ENCODE measurements at places on chromosomes 7 and 10.

DNA sequence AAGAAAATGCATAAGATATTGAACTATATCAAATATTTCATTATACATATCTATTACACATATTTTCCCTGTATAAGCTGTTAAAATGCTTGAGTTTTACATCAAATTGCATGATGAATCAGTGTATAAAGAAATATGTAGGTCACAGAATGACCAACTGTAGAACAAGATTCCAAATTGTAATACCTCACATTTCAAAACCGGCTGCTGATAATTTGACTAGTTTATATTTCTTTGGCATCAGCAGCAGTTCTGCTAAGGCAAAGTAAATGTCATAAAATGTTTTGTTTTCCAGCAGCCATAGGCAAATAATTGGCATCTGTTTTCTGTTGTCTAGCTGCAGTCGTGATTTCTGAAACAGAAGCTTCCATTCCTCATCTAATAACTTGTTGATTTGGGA lies 633.9 kb downstream of the ARL4A start:
- DNase-seq = no peak

- no peak for DNase-seq
Measured at GRCh38 chr10:112981553-112981952, 31.5 kb downstream of the TCF7L2 start.

- no peak for DNase-seq
Measured at GRCh38 chr10:113386005-113386404, 166.8 kb upstream of the HABP2 start.

DNA sequence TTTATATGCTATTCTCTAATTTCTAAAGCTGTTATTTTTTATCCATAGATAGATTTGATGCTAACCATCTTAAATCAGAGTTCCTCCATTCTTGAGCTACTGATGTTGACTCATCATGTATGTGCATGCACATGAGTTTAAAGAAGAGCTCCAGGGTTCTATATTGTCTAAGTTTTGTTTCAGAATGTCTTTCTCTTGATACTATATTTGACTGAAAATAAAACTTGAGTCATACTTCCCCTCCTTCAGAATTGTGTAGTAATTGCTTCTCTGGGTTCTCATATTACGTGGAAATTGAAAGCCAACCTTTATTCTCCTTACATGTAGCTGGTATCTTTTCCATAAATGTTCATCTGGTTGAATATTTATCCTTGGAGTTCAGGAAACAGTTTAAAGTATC lies 89.4 kb downstream of the LRRTM3 start:
- DNase-seq = no peak

- no peak for DNase-seq
Measured at GRCh38 chr7:128307061-128307460, 36.6 kb downstream of the RBM28 start.

GRCh38 chr10:100883312-100883821 lies 29.4 kb upstream of the SLF2 start:
- DNase-seq = no peak

DNA sequence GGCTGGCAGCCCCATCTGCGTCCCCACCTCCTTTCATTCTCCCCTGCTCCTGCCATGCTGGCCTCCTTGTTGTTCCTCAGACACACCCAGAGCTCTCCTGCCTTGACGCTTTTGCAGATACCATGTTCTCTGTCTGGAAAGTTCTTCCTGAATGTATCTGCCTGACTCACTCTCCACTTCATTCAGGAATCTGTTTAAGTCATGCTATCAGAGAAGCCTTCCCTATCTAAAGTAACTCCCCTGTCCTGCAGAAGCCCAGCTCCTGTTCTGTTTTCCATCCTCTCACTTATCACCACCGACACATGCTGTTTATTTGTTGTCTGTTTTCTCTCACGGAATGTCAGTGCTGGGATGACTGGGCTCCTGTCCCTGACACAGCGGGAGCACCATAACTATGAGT lies 82.0 kb downstream of the AFAP1L2 start:
- DNase-seq = no peak

DNA sequence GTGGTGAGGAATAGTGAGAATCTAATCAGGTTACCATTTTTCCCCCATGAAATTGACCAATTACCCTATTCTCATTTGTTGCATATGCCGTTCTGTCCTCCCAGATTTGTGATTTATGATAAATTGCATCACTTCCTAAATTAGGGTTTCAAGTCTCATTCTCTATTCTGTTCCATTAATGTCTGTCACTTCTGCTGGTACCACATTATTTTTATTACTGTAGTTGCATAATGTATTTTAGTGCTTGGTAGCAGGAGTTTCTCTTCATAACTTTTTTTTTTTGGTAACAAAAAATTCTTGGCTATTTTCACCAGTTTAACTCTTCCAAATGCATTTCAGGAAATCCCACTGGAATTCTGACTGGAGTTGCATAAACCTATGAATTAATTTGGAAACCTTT lies 44.0 kb upstream of the FAM133B start:
- no peak for DNase-seq

DNA sequence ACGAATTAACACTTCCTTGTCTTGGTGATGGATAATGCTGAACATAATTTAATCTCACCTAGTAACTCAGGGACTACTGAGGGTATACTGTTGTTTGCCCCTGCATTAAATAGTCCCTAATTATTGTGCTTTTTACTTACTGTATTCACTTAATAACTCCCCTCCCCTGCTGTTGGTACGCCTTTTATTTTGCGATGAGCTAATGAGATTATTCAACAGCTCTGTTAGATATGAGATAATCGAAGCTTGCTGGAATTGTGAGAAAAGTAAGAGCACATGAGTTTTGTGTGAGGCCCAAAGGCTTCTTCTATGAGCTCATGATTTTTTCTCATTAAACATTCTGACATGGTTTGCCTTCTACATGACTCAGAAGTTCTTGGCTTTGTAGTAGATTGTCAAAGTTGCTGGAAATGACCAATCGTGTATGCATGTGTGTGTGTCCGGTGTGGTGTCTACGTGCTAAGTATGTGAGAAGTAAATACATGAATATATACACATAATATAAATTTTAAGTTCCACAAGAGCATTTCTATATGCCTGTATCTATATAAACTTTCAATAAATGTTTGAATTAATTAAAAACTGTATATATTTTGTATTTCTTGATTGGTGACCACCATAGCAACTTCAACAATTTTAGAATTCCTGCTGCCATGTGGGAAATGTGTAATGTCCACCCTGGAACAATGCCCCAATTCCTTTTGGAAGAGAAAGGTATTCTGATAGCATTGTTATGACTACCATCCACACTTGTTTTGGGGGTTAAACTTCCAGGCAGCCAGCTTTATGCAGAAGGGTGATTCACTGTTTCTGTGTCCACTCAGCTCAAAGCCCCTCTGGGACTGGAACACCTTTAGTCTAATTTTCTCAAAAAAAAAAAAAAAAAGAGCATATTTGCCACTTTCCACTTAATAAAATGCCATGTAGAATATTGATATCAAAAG lies 106.2 kb downstream of the SAMD9 start:
- no peak for DNase-seq

- no peak for DNase-seq
Measured at GRCh38 chr7:123647106-123647730, 8.4 kb upstream of the LMOD2 start.

- no peak for DNase-seq
Measured at GRCh38 chr7:27107391-27108381, 5.2 kb upstream of the HOXA2 start.

DNA sequence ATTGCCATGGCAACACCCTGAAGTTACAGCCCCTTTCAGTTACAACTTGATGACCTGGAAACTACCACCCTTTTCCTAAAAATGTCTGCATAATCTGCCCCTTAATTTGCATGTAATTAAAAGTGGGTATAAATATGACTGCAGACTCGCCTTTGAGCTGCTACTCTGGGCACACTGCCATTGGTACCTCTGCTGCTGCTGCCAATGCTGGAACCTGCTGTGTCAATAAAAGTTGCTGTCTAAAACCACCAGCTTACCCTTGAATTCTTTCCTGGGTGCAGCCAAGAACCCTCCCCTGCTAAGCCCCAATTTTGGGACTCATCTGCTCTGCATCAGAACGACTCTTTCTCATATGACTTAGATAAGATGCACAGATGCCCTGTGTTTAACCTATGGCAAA lies 10.2 kb upstream of the FRA10AC1 start:
- no peak for DNase-seq

DNA sequence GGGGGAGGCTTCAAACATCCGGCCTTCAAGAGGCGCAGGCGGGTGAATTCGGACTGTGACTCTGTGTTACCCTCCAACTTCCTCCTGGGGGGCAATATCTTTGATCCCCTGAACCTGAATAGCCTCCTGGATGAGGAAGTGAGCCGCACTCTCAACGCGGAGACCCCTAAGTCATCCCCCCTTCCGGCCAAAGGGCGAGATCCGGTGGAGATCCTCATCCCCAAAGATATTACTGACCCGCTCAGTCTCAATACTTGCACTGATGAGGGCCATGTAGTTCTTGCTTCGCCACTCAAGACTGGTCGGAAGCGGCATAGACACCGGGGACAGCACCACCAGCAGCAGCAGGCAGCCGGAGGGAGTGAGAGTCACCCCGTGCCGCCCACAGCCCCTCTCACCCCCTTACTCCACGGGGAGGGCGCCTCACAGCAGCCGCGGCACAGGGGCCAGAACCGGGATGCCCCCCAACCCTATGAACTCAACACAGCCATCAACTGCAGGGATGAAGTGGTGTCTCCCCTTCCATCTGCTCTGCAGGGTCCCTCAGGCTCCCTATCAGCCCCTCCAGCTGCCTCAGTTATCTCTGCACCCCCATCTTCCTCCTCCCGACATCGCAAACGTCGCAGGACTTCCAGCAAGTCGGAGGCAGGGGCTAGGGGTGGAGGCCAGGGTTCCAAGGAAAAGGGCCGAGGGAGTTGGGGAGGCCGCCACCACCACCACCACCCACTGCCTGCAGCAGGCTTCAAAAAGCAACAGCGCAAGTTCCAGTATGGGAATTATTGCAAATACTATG lies 1.1 kb downstream of the MEPCE start:
- no peak for DNase-seq

GRCh38 chr10:69655868-69656555 lies 26.0 kb downstream of the FAM241B start:
- no peak for DNase-seq

DNA sequence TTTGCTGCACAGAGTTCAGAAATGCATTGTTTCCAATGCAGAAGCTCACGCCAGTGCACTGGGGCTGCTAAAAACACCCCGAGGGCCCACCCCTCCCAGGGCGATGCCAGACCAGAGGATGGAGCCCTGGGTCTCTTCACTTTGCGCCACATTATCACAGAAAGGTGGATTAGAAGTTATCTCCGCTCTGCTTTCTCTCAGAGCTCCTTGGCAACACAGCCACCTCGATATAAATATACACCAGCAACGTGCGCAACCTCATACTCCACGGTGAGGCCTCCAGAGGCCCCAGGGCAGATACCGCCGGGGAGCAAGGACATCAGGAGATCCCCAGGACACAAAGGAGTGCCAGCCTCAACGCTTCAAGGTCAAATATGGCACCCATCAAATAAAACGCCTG lies 121.0 kb upstream of the TBX20 start:
- no peak for DNase-seq

- DNase-seq = no peak
Measured at GRCh38 chr10:47018026-47018735, 107.0 kb downstream of the PTPN20 start.

DNA sequence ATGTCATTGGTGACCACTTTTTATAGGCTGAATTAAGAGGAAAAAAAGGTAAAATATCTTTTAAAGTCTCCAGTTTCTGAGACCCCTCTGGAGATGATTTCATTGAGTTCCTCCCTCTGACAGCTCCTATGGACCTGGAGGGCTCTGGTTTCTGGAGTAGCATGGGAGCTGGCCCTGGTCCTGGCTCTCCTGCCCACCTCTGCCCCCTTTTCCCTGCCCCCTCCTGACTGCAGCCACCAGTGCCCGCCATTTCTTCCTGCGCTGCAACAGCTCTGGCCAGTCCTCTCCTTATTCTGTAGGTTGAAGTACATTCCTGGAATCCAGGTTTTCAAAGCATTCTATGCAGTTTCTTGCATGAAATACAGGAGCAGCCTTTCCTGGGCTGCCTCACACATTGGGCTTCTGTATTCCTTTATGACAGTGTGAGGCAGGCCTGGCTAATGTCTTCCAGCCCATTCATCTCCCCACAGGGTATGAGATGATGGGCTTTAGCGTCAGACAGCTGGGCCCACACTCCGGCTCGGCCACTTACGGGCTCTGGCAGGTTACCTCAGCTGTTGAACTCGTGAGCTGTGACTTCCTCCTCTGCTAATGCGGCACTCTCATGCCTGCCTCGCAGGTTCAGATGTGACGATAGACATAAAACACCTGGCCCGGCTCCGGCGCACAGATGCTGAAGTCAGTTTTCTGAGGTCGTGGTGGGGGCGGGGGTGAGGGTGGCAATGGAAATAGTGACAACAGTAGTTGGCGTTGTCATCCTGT lies 101.7 kb downstream of the MGMT start:
- no peak for DNase-seq

GRCh38 chr10:43233601-43234430 lies 33.0 kb downstream of the RASGEF1A start:
- no peak for DNase-seq

GRCh38 chr7:27198138-27198841 lies 1.6 kb downstream of the HOXA13 start:
- no peak for DNase-seq

DNA sequence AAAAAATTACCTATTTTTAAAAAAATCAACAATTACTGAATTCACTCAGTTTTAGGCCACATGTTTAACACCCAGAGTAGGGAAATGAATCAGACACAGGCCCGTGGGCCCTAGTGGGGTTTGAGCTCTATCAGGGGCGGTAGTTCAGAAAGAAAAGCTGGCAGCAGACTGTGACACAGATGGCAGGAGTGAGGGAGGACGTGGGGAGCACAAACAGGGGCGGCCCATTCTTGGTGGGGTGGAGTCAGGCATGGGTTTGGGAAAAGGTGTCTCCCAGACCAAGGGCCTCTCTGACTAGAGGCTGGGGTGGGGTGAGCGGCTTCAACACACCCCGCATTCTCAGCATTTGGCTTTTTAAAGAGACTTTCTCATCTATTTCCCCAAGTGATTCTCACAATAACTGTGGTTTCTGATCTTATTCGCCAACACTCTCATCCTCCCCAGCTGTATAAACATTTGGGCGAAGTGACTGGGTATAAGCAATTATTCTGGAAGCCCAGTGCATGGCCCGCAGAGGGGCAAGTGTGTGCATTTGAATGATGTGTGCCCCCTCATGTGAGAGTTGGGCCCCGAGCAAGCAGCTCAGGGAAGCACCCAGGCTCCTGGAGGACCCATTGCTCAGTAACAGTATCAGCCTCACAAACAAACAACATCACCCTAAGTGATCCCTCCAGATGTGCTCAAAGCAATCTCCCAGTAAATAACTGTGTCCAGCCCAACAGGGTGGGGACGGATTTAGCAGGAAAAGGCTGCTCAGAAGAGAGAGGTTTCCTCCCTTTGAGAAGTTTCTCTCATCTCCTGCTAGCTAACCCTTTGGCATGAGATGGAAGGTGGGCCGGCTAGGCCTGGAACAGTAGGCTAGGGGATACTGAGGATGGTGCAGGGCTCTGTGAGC lies 437.6 kb upstream of the ZMIZ1 start:
- DNase-seq = no peak

GRCh38 chr7:132456418-132456817 lies 119.9 kb downstream of the PLXNA4 start:
- no peak for DNase-seq
